ENCODE measurements at places on chromosomes 7 and 10.

- H3K4me1 ChIP-seq, result peaks cover 7% of the 10 kb centered on the region
- no peak overlapping the region for H3K27ac ChIP-seq
- no peak overlapping the region for H3K4me3 ChIP-seq
- H3K27me3 ChIP-seq, result no peaks in the 10 kb centered on the region
- peak; percentile 90 for DNase-seq
- peaks cover 2% of the 10 kb centered on the region for H3K36me3 ChIP-seq
These were observed 46.9 kb downstream of the AHCYL2 start for GRCh38 chr7:129271500-129272355.

- no peak overlapping the region for H3K4me3 ChIP-seq
- DNase-seq, result no peak
- peaks cover 9% of the 10 kb centered on the region for H3K4me1 ChIP-seq
- H3K36me3 ChIP-seq, result no peaks in the 10 kb centered on the region
- H3K27me3 ChIP-seq, result no peaks in the 10 kb centered on the region
These were observed 270.1 kb downstream of the PRKG1 start for GRCh38 chr10:51344371-51344770.

DNA sequence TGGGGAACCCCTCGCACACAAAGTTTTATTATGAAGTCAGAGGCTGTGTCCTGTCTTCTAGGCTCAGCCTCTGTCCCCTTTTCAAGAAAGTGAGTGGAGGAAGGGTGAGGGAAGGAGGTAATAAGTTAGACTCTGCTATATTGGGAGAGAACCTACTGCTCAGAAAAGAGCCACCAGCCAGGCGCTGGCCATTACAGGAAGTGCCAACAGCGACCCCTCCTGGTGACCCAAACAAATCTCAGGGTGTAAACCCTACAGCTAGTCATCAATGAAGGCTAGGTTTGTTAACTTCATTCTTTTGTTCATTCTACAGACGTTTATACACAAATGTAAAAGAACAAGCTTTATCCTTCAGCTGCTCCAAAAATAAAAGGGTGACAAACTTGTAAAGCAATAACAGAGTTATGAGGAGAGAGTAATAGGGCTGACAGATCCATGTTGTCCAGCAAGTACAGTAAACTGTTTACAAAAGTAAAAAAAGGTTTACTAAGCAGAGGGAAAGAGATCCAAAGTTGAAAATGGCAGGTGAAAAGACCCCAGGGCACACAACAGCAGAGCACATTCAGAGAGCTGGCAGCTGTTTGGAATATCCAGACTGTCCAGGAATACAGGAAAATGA lies 82.7 kb downstream of the FAM204A start:
- H3K36me3 ChIP-seq, result no peaks in the 10 kb centered on the region
- no peak overlapping the region for H3K4me3 ChIP-seq
- peak; percentile 80 for DNase-seq
- H3K27ac ChIP-seq, result no peak overlapping the region

- DNase-seq, result no peak
- H3K27ac ChIP-seq, result no peak overlapping the region
- H3K4me1 ChIP-seq, result no peaks in the 10 kb centered on the region
- no peaks in the 10 kb centered on the region for H3K27me3 ChIP-seq
- no peak overlapping the region for H3K4me3 ChIP-seq
- H3K36me3 ChIP-seq, result no peaks in the 10 kb centered on the region
These were observed 21.2 kb upstream of the ATE1 start for GRCh38 chr10:121949049-121949448.

GRCh38 chr10:84938117-84938905 lies 609.9 kb downstream of the CCSER2 start:
- no peak overlapping the region for H3K4me3 ChIP-seq
- H3K4me1 ChIP-seq, result no peaks in the 10 kb centered on the region
- no peak overlapping the region for H3K27ac ChIP-seq
- H3K36me3 ChIP-seq, result no peaks in the 10 kb centered on the region
- DNase-seq, result no peak

DNA sequence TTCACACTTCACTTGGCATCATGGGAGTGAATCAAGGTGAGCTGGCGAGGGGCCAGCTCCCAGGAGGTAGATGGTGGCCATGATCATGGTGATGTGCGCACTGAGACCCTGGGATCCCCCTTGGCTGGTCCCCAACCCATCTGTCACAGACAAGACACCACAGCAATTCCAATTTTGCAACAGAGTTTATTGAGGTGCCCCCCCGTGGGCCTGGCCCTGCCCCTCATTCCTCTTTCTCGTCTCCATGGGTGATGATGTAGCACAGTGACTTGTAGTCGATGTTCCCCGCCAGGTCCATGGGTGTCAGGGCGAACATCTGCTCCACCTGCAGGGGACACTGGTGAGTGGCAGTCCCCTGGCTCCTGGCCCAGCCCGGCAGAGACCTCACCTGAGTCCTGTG lies 2.4 kb downstream of the MYL7 start:
- no peak overlapping the region for H3K27ac ChIP-seq
- no peaks in the 10 kb centered on the region for H3K36me3 ChIP-seq
- peaks cover 6% of the 10 kb centered on the region for H3K27me3 ChIP-seq
- DNase-seq, result no peak
- H3K4me1 ChIP-seq, result no peaks in the 10 kb centered on the region
- no peak overlapping the region for H3K4me3 ChIP-seq

DNA sequence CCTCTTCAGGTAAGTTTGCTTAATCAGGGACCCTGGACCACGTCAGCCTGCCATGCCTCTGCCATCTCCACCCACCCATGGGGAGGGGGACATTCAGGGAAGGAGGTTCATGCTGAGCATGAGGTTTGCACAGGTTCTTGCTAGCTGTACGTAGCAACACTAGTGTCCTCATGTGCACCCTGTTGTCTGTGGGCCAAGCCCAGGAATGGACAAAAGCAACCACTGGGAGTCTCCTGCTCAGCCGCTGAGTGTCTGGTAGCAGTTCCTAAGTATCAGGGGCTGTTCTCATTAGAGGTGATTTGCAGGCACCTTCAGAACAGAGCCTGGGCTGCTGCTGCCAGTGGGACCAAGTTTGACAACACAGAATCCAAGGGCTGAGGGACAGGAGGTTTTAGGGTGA lies 17.9 kb downstream of the CASP7 start:
- H3K36me3 ChIP-seq, result no peaks in the 10 kb centered on the region
- DNase-seq, result no peak
- no peak overlapping the region for H3K27ac ChIP-seq
- H3K4me1 ChIP-seq, result peaks cover 5% of the 10 kb centered on the region
- H3K4me3 ChIP-seq, result no peak overlapping the region
- no peaks in the 10 kb centered on the region for H3K27me3 ChIP-seq

DNA sequence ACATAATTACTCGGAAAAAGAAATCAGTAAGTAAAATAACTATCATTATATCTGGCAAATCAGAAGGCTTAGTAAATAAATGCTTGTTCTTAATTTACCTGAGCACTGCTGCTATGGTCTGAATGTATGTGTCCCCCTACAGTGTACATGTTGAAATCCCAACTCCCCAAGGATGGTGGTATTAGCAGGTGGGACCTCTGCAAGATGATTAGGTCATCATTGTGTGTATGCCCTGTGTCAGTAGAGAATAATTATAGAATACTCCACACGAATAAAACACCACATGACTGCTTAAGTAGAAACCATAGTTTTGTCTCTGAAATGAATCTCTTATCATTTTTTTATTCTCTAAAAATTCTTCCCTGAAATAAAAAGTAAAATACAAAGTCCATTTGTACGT lies 101.6 kb downstream of the RNF133 start:
- no peak for DNase-seq
- no peak overlapping the region for H3K4me3 ChIP-seq
- no peaks in the 10 kb centered on the region for H3K4me1 ChIP-seq

DNA sequence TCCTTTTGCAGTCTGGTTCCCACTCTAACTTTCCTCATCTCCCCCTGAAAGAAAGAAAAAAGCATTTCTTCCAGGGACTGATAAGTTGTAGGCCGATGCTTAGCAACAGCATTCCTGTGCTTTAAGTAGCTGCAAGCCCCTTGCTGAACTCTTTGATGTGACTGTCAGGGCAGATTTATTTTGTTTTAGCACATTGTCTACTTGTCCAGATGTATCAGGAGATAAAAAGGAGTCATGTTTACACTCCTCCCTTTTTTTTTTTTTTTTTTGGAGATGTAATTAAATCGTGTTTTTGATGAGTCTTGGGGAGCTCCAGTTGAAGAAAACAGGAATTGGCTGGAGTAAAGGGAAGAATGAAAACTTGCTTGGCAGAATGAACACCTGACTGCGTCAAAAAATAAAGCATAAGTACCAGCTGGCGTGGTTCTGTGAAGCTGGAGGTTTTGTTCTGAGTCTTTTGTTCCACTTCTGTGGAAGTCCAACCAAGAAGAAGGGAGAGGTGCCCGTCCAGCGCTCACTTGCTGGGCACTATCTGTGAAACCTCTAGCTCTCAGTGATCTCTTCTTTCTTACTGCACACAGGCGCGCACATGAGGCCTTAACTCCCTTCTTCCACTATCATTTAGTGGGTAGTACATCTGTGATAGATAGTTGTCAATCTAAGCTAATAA lies 871.7 kb downstream of the LRMDA start:
- H3K27ac ChIP-seq, result no peak overlapping the region
- no peaks in the 10 kb centered on the region for H3K36me3 ChIP-seq
- no peak for DNase-seq
- no peaks in the 10 kb centered on the region for H3K4me1 ChIP-seq

- H3K27ac ChIP-seq, result no peak overlapping the region
- no peaks in the 10 kb centered on the region for H3K27me3 ChIP-seq
- peaks cover 11% of the 10 kb centered on the region for H3K4me1 ChIP-seq
- no peak overlapping the region for H3K4me3 ChIP-seq
- DNase-seq, result no peak
These were observed 22.3 kb downstream of the MACROH2A2 start for GRCh38 chr10:70074971-70075370.

DNA sequence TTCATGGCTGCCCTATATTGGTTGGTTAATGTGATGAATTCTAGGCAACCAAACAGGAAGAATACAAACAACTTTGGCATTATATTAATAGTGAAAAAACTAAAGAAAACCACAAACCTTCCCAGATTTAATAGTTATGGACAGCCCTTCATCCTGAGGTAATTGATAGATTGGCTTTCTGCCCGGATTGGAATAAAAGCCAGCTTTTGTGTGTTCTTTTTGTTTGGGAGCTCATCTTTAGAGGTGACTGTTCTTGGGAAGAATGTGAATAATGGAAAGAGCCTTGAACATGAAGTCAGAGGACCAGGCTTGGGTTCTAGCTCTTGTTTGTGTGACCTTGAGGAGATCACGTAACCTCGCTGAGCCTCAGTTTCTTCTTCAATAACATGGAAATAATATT lies 92.3 kb downstream of the VTI1A start:
- H3K4me3 ChIP-seq, result no peak overlapping the region
- no peak for DNase-seq
- no peak overlapping the region for H3K27ac ChIP-seq
- H3K4me1 ChIP-seq, result no peaks in the 10 kb centered on the region
- no peaks in the 10 kb centered on the region for H3K36me3 ChIP-seq
- no peaks in the 10 kb centered on the region for H3K27me3 ChIP-seq

DNA sequence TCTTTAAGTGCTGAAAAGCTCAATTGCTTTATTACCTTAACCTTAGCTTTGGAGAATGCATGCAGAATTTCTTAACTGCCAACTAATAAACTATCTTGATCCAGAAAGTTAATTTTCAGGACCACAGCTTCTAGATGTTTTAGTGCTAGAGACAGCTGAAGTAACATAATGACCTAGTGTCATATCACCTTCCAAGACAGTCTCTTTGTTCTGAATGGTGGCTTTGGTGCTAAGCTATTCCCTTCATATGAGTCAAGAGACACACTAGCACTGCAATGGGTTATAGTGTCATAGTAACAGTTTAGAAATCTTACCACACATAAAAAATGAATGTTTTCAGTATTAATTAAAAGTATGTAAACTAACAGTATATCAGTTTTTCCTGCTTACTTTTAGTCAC lies 115.4 kb upstream of the LRRN3 start:
- H3K36me3 ChIP-seq, result no peaks in the 10 kb centered on the region
- H3K4me3 ChIP-seq, result no peak overlapping the region
- no peak for DNase-seq
- no peaks in the 10 kb centered on the region for H3K4me1 ChIP-seq

DNA sequence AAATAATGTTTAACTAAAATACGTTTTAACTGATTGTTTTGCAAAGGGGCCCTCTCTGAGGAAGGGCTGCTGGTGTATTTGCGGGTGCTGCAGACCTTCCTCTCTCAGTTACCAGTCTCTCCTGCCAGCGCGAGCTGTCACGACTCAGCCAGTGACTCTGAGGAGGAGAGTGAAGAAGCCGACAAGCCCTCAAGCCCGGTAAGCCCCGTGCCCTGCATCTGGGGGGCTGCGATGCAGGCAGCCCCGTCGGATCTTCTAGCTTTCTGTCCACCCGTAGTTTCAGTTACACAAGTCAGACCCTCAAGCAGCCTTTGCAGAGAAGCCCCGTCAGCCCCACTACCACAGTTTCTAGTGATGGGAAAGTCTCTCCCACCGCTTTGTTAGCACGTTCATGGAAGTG lies 45.1 kb downstream of the UBE3C start:
- no peaks in the 10 kb centered on the region for H3K27me3 ChIP-seq
- no peak overlapping the region for H3K4me3 ChIP-seq
- DNase-seq, result no peak
- H3K36me3 ChIP-seq, result peaks cover 46% of the 10 kb centered on the region
- peak overlapping the region; percentile 43 for H3K27ac ChIP-seq

DNA sequence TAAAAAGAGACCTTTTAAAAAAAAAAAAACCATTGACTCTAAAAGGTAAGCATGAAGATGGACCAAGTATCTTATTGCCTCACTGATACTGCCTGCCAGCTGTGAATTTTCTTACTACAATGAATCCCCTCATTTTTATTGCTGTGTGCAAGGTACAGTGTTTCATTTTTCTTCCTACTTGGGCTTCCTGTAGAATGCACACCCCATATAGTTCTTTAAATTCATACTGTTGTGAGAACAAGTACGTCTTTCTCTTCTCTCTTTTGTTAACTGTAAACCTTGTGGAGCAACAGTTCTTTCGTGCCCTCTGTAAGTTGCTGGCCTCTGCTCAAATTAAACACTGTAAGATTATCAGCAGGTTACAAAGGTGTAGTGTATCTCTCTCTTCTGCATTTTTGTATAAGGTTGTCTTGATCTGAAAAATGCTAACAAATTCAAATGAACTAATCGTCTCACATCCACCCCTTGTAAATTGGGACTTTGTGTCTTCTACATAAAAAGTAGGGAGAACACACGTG lies 105.6 kb downstream of the VTI1A start:
- no peaks in the 10 kb centered on the region for H3K4me1 ChIP-seq
- no peak for DNase-seq
- H3K27ac ChIP-seq, result no peak overlapping the region
- no peak overlapping the region for H3K4me3 ChIP-seq

- no peak overlapping the region for H3K27ac ChIP-seq
- H3K4me1 ChIP-seq, result peaks cover 43% of the 10 kb centered on the region
- peak overlapping the region; percentile 63 for H3K4me3 ChIP-seq
- H3K27me3 ChIP-seq, result peaks cover 88% of the 10 kb centered on the region
- DNase-seq, result peak; percentile 66
These were observed 983 bp downstream of the TNRC18 start for GRCh38 chr7:5422396-5423305.

Data from GM23338 (cell line).